Kidney capillary endothelial cell (primary cell): ENCODE measurements at places on chromosomes 1 and 21.

DNA sequence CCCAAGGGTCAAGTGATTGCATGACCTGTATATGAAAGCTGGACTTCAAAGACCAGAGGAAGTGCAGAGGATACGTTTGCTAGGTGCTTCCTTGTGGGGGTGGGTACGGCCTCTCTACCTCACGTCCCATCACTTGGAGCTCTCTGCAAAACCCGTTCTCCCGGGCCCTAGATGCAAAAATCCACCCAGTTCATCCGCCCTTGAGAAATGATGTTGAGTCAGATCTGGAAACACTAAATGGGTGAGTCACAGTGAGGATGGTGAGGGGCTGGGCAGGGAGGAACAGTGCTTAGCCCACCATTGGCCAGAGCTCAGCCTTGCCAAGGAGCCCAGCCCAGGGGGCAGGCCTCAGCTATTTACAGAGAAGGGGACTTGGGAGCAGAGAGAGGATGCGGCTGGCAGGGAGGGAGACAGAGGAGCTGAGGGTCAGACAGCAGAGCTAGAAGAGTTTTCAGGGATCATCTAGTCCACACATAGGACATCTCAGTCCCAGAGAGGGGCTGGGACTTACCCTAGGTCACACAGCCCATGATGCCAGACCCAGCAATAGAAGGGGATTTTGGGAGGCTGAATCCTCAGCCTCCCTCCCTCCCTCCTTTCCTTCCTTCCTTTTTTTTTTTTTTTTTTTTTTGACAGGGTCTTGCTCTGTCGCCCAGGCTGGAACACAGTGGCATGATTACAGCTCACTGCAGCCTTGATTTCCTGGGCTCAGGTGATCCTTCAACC is 14.6 kb downstream of the ARHGEF10L start:
- peak; percentile 76 for DNase-seq

- DNase-seq: no peak
Measured at GRCh38 chr1:151816548-151817352, 11.5 kb upstream of the LINGO4 start.

DNA sequence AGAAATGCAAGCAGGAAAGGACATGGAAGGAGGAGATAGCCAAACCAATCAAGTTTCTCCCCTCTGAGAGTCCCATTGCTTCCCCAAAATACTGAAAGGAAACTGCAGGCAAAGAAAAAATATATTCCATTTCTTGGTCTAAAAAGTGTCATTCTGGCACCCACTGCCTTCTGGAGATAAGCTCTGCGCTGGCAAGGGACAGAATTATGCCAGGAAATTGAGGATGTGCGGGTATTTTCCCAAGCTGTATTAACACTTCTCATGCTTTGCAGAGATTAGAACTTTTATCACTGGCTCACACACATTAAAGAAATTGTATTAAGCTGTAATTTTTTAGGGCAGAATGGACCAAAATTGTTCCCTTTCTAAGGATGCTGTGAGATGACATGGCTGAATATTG is 381.2 kb upstream of the DUSP10 start:
- no peak for DNase-seq

GRCh38 chr1:36236302-36236701 is 12.1 kb downstream of the THRAP3 start:
- DNase-seq: no peak

- DNase-seq: no peak
Measured at GRCh38 chr1:45979778-45980176, 152.7 kb downstream of the PIK3R3 start.

DNA sequence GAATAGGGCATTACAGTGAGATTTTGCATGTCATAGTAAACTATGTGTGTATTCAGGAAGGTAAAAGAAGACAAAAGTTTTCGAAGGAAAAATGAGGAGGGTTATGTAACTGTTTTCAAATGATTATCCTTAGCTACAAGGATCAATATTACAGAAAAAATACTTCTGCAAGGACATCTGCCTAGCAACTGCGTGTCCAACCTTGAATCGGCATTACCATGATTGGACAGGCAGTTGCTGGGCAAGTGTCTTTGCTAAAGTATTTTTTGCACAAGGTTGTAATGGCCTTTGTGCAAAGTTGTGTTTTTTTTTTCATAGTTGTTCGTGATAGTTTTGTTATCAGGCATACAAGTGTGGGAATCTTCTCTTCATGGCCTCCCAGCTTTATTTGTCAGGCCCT is 136.8 kb downstream of the FASLG start:
- DNase-seq: no peak

- DNase-seq: no peak
Measured at GRCh38 chr1:185627761-185628501, 106.3 kb upstream of the HMCN1 start.

DNA sequence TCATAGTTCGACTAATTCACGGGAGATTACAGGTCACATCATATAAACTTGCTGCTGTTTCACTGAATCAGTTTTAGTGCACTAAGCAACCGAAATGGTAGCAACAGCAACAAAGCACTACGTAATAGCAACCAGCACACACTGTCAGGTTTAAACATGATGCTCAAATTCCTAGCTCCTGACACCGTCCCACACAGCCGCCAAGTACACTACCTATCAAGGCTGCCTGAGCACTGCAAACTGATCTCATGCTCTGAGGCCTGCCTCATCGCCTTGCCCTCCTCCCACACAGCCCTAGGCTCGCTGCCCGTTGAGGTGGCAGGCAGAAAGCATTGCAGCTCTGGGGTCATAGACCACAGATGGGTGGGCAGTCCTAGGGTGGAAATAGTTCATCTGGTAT is 12.4 kb downstream of the LAMC2 start:
- DNase-seq: no peak

GRCh38 chr1:226956942-226957713 is 17.0 kb downstream of the COQ8A start:
- no peak for DNase-seq

- DNase-seq: no peak
Measured at GRCh38 chr1:203208181-203208580, 21.3 kb downstream of the CHIT1 start.

- DNase-seq: no peak
Measured at GRCh38 chr1:223748773-223749733, 36.7 kb downstream of the CAPN2 start.

DNA sequence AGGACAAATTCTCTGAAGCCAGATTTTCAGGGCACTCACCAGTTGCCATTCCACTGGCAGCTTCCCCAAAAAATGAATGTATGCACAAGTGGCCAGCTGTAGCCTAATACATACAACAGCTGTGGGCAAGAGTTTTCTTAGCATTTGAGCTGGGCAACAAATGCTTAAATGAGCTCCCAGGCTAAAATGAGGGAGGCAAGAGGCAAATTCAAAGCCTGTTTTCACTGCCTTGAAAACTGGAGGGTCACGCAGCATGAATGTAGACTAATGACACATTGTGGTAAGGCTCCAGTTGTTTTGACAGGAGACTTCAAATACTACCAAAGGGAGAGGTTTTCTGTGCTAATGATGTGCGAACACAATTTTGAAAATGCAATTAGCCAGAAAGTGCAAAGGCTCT is 88.2 kb downstream of the TIAM1 start:
- no peak for DNase-seq

DNA sequence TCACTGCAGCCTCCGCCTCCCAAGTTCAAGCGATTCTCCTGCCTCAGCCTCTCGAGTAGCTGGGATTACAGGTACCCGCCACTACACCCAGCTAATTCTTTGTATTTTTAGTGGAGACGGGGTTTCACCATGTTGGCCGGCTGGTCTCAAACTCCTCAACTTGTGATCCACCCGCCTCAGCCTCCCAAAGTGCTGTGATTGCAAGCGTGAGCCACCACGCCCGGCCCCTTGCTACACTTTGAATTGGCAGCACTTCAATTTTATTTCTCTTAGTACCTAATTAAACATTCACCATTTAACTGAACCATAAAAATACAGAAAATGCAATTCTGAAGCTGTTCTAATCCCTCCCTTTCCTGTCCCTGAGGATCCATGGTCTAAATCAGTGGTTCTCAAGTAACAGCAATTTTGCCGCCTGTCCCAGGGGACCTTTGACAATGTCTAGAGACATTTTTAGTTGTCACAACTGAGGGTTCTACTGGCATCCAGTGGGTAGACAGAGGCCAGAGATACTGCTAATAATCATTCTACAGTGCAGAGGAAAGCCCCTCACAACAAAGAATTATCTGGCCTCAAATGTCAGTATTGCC is 4.3 kb upstream of the BCL2L15 start:
- no peak for DNase-seq

DNA sequence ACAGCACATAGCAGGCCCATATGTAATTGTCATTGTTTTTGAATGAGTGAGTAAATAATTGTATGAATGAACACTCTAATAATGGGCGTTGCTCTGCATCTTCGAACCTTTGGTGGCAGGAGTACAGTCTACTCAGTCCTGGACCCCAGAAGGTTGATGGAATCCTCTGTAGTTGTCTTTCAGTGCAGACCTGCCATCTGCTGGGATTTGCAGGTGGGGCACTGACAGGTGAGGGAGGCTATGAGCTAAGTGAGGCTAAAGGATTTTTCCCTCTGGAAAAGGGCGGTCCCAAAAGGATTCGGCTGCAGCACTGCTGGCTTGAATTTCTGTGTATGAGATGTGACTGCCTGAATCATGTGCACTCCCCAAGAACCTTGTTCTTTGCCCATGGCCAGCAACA is 53.4 kb downstream of the PLXNA2 start:
- DNase-seq: no peak

DNA sequence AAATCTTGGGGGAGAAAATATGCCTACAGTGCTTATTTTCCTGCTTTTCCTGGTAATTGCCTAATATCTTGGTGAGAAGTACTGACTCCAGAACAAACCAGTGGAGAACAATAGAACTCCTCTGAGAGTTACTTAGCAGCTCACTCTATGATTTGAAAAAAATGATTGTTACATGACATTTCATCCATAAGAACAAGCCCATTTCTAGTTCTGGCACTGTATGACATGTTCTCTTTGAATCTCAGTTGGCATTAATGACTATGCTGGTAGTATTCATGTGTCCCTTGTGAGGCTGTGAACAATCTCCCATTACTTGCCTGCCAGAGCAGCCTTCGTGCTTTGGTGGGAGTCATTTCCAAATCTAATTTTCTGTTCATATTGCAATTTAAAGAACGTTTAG is 58.0 kb downstream of the CLIC4 start:
- DNase-seq: no peak

GRCh38 chr1:203511930-203512329 is 18.0 kb downstream of the OPTC start:
- peak; percentile 37 for DNase-seq

DNA sequence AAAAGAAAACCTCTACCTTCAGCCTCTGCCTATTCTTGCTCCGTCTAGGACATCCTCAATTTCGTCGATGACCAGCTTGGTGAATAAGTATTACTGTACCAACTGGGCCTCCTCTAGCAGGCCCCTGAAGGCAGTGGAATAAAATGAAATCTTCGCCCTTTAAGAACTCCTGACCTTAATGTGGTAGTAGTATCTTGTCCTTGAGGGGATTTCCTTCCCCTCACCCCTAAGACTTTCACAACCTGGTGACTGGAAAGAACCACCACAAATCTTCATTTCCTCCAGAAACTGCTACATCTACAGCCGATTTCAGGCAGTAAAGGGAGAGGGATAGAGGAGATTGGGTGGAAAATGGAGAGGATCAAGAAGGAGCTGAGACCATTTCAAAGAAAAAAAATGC is 1.6 kb upstream of the HAX1 start:
- DNase-seq: no peak

DNA sequence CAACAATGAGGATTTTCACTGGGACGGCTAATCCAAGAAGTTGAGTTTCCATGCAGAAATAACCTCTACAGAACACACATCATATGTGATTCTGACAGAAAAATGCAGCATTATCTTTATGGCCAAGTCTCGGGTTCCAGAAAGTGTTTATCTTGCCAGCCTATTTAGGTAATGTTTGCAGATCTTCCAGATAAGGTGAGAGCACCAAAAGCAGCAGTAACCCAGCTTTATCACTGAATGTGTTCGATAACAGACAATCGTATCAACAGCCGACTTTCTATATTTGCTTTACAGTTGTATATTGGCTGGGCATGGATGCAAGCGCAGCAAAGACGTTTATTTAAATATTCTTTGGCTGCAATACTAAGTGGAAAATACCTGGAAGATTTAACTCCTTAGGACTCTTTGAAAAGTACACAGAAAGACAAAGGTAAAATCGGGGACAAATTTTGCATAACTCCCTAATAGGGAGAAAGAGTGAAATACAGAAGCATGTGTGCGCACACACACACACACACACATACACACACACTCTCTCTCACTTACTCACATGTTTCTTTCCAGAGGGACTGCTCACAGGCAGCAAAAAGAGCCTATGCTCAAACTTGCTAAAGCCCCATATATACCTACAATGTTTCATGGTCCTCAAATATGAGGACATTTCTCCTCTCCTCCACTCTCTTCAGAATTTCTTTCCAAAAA is 3.0 kb upstream of the CTSK start:
- no peak for DNase-seq

- no peak for DNase-seq
Measured at GRCh38 chr1:34749992-34750391, 4.9 kb upstream of the GJB5 start.

GRCh38 chr1:114105421-114105979 is 48.2 kb downstream of the SYT6 start:
- no peak for DNase-seq

DNA sequence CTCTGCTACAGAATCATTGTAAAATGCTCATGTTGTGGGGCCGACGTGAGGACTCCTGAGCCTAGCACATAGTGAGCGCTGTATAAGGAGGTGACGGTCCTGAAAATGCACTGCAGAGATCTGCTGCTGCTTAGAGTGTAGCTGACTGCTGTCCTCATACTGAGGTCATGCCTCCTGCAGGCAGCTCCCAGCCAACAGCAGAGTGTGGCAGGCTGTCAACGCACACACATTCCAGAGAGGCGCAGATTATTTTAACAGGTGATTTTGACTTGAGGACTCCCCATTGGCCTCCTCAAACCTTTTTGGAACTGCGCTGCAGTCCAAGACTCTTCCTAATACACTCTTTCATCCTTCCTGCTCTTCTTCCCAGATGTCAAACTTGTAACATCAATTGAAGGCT is 119.8 kb upstream of the KCNJ6 start:
- no peak for DNase-seq

- DNase-seq: no peak
Measured at GRCh38 chr1:93704052-93704451, 22.4 kb upstream of the BCAR3 start.

GRCh38 chr1:61523893-61524605 is 200.9 kb downstream of the TM2D1 start:
- no peak for DNase-seq

DNA sequence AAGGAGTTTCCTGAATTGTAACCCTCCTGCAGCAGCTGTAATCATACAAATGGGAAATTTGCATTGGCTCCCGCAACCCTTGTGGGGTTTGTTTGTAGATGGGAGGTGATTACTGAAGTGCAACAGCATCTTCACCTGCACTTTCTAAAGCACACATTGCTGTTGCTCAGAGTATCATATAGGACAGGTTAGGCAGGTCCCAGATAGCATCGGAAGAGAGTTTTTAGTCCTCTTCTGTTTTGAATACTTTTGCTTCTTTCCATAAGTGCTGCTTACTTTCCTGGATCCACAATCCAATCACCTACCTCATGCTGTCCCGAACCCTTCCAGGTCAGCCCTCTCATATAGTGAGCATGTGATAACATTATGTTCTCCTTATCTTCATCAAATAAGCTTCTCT is 300.4 kb downstream of the PTPRC start:
- DNase-seq: no peak

- no peak for DNase-seq
Measured at GRCh38 chr1:94456736-94457135, 38.5 kb downstream of the ABCD3 start.
